Activated B cell treated with CpG ODN at 0.5 μM for 24 hours (primary cell): ENCODE measurements at places on chromosomes 13 and 19.
A peak's percentile ranks its signal among the peaks of the same experiment; 100 is the strongest.

DNA sequence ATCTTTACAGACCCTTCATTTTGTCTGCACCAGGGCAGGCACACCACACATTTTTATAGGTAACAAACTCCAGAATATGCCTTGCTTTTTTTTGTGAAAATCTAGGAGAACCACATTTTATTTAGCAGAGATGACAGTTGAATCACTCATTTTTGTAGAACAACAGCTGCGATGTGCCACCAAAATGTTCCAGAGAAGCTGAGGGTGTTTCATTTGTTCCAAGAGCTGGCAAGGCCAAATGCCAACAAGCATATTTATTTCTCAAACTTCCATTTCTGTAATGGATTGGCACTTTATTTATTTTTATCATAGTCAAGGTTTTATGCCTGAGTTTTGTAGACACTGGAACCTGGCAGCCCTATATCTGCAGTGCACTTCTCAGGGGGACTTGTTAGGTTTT, 10.4 kb downstream of the OLFM4 start:
- DNase-seq = no peak

DNA sequence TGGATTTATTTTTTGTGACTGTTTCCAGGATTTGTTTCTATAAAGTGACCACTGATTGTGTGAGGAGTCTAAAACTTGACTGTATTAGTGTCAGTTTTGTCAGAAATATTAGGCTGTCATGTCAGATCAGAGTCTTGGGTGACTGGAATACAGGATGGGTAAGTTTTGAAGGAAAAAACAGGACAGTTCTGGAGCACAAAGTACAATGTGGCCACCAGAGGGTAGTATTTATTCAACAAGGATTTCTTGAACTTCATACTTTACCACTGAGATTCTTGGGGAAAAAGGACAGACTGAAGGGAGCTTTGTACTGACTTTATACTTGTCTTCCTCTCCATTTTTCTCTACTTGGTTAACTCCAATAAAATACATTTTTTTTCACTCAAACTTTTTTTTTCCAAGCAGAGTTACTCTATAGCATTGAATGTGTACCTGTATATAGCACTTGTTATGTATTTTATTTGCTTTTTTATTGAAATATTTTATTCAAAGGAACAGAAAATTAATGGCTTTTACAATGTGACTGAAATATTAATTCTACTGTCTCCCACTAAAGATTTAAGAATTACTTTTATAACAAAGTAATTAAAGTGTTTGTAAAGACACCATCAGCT, 51.1 kb downstream of the LMO7 start:
- DNase-seq = no peak

DNA sequence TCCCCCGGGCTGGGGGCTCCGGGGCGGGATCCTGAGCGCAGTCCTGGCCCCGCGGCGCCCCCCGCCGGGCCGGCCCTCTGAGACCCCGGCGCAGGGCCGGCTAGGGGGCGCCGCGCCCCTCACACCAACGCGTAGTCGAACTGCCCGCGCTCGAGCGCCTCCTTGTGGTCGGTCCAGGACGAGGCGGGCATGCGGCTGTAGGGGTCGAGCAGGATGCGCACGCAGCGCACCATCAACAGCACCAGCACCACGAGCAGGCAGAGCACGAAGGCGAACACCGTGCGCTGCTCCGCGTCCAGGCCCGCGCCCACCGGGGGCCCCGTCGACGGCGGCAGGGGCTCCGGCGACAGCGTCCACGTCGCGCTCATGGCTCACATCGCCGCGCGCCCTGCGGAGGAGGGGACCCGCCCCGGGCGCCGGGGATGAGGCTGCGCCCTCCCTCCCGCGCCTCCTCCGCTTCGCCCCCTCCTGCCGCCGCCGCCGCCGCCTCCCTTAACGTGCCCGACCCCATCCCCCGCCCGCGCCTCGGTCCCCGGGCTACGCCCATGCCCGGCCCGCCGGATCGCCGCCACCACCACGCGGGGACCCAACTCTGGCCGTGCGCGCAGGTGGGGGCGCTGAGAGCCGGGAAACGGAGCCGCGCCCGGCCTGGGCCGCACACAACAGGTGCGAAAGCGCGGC, 624 bp downstream of the CTXN1 start:
- peak; percentile 75 for DNase-seq

DNA sequence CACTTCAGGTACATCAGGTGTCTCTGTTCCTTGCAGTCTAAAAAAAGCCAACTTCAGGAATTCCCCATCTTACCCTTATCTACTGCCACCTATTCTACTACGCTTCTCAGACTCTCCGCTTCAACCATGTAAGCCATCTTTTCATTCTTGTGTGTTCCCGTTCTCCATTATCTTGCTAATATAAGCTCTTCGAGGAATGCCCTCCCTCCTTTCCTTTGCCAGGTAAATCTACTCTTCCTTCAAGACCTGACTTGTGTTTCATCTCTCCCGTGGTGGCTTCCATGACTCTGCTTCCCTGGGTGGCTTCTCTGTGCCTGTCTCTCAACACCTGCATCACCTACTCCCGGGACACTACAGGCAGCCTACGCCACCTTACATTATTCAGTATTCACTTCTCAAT, 42.3 kb upstream of the MEDAG start:
- no peak for DNase-seq

DNA sequence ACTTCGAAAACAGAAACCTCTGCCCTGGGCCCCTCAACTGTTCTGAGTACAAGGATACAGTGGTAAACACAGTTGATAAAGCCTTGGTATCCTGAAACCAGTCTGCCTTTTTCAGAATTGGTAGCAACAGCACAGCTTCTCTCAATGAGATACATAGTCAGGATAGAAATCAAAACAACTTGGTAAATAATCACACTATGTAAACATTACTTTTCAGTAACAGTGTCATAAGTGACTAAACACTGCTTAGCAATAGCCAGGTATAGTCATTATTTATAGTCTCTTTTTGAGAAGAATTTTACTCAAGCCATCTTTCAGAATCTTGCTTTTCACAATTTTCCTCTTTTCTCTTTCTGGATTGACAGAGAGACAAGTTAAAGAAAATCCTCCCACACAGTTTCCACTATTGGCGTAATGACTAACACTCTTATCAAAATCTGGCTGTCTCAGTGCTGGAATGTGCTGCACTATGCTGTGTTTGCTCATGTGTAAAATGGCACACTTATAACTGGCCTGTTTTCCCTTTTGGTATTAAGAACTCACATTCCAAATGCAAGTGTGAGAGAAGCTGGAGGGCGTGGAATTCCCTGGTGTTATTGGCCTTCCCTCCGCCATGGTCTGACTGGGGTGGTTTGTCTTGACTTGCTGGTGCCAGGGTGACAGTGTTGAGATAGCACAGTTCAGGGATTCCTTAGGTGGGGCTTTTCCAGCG, 368.8 kb downstream of the TDRD3 start:
- no peak for DNase-seq

DNA sequence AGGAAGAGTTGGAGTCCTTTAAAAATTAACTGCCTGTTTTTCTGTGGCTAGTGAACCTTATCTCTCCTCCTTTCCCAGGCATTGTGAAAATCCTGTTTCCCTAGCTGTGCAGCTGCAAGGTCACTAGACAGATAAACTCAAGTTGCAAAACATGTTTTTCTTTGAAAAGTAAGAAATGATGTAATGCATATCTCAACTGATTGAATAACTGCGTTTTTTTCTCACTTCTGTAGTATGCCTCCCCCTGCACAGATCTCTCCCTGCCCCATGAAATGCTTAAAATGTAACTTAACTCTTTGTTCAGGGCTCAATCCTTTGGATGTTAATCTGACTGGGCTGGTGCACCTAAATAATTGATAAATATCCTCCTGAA, 27.7 kb upstream of the CYSLTR2 start:
- DNase-seq = no peak

- no peak for DNase-seq
These were observed 24.2 kb downstream of the ADPRHL1 start for GRCh38 chr13:113428871-113429607.

- no peak for DNase-seq
These were observed 247.7 kb downstream of the GGACT start for GRCh38 chr13:100340865-100341264.
